ENCODE measurements at places on chromosomes 6 and 20.

GRCh38 chr6:34237722-34238584, 1.3 kb downstream of the HMGA1 start:
- DNase-seq, result peak; percentile 63

GRCh38 chr6:44327096-44327495, 13.9 kb upstream of the AARS2 start:
- no peak for DNase-seq

- peak; percentile 2 for DNase-seq
Observed at GRCh38 chr6:87756858-87757257, 54.8 kb upstream of the AKIRIN2 start.

DNA sequence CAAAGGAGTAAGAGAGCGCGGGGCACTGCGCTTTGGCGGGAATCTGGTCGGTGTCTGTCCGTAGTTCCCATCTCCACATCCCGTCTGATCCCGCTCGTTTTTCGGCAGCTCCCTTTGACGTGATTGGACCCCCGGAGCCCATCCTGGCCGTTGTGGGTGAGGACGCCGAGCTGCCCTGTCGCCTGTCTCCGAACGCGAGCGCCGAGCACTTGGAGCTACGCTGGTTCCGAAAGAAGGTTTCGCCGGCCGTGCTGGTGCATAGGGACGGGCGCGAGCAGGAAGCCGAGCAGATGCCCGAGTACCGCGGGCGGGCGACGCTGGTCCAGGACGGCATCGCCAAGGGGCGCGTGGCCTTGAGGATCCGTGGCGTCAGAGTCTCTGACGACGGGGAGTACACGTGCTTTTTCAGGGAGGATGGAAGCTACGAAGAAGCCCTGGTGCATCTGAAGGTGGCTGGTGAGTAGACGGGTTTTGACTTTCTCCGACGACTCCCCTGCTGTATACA, 1.4 kb downstream of the BTN1A1 start:
- DNase-seq, result peak; percentile 11

DNA sequence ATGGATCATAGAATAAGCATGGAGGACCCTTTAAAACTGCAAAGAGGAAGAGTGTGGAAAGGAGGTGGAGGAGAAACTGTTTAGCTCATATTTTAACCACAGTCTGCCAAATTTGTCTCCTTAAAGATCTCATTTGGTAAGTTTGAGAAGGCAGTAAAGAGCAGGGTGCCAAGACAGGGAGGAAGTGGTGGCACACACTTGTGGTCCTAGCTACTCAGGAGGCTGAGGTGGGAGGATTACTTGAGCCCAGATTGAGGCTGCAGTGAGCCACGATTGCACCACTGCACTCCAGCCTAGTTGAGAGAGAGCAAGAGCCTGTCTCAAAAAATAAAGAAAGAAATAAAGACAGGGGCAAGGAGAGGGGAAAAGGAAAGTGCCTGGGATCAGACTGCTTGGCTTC, 16.8 kb upstream of the DCBLD1 start:
- no peak for DNase-seq

- no peak for DNase-seq
Observed at GRCh38 chr6:76220805-76221204, 148.3 kb upstream of the IMPG1 start.

- DNase-seq, result no peak
Observed at GRCh38 chr6:37160922-37161778, 8.8 kb upstream of the PIM1 start.

- no peak for DNase-seq
Observed at GRCh38 chr20:32019563-32020463, 9.6 kb downstream of the CCM2L start.

GRCh38 chr20:48090784-48091183, 305.5 kb upstream of the SULF2 start:
- DNase-seq, result no peak

- no peak for DNase-seq
Observed at GRCh38 chr20:62226707-62227590, 6.9 kb upstream of the HRH3 start.

DNA sequence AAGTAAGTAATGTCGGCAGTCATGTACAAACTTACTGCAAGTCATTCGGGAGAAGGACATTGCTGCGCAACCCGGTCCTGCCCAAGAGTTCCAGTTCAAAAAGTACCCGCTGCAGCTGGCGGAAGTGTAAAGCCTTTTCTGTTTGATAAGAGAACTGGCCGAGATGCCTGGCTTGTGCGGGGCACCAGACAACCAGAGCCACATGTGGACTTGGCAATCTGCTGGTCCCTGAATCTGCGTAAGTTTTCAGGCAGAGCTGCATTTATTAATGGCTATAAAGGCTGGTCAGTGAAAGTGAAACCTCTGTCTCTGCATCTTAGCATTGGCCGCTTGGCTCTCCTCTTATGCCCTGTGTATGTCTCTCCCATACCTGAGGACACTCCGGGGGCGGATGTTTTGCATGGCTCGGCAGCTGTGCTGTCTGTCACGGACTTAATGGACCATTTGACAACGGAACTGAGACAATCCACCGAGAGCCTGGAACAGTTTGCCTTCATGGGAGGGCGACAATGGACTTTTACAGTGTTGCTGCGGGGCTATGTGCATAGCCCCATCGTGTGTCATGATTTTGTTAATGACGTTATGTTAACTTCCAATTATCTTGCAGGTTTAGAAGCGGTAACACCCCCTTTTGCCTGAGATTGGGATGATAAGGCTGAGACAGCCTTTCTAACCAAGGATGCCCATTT, 19.8 kb upstream of the RGS17 start:
- no peak for DNase-seq

DNA sequence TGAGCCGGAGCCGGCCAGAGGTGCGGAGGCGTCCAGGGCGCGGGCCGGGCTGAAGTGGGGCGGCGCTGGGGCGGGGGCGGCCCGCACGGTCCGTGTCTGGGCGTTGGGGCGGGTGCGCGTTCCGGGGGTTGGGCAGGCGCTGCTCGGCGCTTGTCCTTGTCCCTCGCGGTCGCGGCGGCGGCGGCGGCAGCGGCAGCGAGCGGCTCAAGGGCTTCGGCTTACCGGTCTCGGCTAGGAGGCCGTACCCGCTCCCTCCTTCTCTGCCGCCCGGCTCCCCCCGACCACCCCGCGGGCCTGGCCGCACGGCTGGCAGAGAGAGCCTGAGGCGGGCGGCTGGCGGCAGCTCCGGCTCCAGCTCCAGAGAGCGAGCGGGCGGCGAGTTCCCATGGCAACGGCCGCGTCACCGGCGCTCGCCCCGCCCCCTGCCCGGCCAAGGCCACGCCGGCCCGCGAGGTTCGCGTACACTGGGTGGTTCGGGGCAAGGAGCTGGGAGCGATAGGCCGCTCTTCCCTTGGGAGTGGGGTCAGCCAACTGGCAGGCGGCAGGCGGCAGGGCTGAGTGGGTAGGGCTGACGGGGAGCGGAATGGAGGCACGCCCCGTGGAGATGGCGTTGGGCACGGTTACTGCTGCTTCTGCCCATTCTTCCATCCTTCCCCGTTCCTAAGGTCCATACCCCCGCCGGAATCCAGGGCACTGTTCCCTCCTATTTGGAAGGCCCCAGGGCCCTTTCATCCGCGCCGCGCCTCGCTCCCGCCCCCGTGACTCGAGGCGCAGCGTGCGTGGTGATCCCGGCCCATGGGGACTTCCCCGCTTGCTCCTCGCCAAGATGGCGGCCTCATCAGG, at the start of gene LRRC73:
Gene LRRC73 (minus strand): TSS at position 363 of the 843 bp plus-strand sequence. CDS start 561 bp downstream, outside the sequence.
- peak; percentile 71 for DNase-seq

DNA sequence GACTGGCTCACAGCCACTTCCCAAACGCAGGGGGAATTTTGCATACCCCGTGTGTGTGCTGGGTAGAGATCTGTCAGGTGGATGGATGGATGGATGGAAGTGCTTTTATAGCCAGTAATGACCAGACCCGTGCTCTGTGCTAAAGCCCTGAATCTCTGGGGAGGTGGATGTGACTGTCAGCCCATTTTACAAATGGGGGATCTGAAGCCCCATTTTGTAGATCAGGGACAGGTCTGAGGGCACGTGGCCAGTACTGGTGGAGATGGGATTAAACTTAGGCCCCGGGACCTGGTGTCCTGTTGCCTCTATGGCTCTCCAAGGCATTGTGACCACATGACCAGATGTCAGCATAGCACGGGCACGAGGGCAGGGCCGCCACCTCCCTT, 38.2 kb upstream of the ZBP1 start:
- DNase-seq, result no peak
